ENCODE measurements at places on chromosomes 3 and 15. TPM values are rescaled to one million over a fixed set of nuclear protein-coding genes. Genes with fewer than 3 reads are reported as not detected.
A peak's percentile ranks its signal among the peaks of the same experiment; 100 is the strongest.

The SLC22A13 gene
- not detected for total RNA-seq

The SLC12A1 gene
- total RNA-seq = not detected

The BCHE gene
- total RNA-seq = 1.1 TPM

The GFM1 gene
- total RNA-seq = 20.8 TPM

The NR2E3 gene
- not detected for total RNA-seq

The EFHB gene
- 3.3 TPM for total RNA-seq

The MB21D2 gene
- 21.2 TPM for total RNA-seq

The PROS1 gene
- 4.3 TPM for total RNA-seq

The RETNLB gene
- total RNA-seq = not detected

The LRRC58 gene
- 21.0 TPM for total RNA-seq

The VPS13C gene
- 14.7 TPM for total RNA-seq

The CCDC13 gene
- total RNA-seq = 0.65 TPM

The SLITRK3 gene
- not detected for total RNA-seq

The DPPA2 gene
- not detected for total RNA-seq

The SLC22A14 gene
- not detected for total RNA-seq

GRCh38 chr3:339351-339750 is 142.8 kb downstream of the CHL1 start:
- no peak for DNase-seq

DNA sequence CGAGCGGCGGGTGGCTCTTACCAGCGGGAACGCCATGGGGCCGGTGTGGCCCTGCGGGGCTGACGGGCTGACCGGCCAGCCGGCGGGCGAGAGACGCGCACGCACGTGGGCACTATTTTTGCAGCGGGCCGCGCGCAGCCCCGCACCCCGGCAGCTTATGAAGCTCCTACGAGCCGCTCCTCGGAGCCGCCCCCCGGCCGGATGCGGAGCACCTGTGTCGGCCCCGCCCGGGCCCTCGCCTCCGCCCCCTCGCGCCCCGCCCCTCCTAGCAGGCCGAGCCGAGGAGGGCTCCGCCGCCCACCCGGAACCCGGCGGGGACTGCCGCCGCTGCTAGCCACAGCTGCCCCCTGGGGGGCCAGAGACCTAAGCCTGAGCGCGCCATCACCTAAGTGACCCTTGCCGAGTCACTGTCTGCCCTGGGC is 683 bp upstream of the CPEB1 start:
- no peak for DNase-seq

DNA sequence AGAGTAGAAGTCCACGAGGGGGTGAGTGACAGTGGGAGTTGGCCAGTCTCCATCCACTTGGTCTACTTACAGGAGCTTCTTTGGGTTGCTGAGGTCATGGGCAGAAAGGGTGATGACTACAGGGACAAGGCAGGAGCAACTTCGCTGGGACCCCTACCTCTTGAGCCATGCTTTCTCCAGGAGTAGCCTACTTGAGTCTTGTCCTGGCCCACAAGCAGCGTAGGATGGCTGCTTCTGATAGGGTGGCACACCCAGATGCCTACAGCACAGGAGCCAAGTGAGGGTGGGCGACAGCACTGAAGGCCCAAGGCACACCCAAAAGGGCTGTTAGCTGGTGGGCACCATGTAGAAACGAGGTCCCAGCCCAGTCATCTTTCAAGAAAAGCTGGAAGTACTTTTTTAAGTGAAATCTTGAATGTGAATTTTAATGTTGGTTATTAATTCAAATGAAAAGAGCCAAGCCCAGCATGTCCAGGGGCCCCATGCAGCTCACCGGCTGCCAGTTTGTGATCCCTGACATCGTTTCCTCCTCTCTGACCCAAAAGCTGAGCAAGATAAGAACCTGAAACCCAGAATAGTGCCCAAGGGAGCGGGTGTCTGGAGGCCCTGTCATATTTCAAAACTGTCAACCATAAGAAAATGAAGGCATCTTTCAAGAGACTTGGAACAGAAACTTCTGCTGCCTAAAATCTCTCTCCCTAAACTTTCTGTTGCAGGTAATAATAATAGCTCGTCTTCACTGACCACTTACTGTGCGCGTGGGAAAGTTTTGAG is 2.2 kb upstream of the CPEB1 start:
- DNase-seq = no peak

DNA sequence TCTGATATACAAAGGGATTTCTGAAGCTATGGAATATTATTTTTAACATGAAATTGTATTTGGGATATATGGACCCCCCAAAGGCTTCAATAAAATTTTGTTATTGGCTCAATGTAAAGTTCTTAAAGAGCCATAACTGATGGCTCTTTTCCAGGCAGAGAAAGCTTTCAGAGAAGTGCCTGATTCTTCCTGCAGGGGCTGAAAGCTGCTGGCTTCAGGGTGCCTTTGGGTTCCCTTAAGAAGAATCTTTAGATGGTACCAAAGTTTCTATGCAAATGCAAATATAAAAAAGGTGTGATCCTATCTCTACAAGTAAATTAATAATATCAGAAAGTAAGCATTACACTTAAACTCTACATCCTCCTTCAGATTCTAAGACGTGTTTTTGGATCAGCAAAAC is 72.6 kb downstream of the NR2F2 start:
- no peak for DNase-seq

- DNase-seq = no peak
Measured at GRCh38 chr3:156749244-156749643, 74.9 kb downstream of the TIPARP start.

DNA sequence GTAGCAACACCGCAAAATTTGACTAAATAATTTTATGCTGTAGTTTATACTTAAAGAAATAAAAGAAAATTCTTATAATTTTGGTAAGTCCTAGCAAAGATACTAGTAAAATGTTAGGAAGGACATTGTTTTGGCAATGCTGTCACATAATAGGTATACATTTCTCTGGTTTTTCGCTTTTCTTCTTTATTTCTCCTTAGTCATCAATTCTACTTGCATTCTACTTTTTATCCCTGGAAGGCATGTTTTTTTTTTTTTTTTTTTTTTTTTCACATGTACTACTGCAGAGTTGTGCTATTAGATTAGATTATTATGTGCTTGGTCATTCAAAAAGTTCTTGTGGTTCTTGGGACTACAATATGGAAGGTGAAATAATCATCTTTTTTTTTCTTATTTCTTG is 1421.2 kb downstream of the SI start:
- no peak for DNase-seq

GRCh38 chr3:146803745-146804144 is 198.6 kb upstream of the PLSCR5 start:
- no peak for DNase-seq

GRCh38 chr3:70006089-70006488 is 6.6 kb downstream of the SAMMSON start:
- no peak for DNase-seq

- DNase-seq = peak; percentile 19
Measured at GRCh38 chr3:167110901-167111300, 269.2 kb downstream of the ZBBX start.

DNA sequence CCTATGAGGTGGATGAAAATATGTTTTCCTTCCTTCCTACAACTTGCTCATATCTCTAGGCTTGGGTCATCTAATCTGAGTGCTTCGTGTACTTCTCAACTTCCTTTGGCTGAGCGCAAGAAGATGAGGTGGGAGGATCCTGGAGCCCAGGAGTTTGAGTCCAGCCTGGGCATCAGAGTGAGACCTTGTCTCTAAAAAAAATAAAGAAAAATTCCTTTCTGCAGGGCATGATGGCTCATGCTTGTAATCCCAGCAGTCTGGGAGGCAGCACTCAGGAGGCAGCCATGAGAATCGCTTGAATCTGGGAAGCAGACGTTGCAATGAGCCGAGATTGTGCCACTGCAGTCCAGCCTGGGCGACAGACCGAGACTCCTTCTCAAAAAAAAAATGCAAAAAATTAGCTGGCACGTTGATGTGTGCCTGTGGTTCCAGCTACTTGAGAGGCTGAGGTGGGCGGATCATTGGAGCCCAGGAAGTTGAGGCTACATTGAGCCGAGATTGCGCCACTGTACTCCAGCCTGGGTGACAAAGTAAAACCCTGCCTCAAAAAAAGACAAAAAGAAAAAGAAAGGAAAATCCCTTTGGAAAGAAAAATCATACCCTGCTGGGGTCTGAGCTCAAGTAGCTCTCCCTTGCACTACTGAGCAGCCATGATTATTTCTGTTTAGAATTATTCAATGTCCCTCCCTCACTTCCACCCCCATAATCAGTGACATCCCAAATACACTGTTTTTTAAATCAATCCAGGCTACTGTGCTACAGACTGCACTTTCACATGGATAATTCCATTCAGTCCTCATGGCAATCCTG is 28.0 kb upstream of the RAB11A start:
- DNase-seq = no peak

DNA sequence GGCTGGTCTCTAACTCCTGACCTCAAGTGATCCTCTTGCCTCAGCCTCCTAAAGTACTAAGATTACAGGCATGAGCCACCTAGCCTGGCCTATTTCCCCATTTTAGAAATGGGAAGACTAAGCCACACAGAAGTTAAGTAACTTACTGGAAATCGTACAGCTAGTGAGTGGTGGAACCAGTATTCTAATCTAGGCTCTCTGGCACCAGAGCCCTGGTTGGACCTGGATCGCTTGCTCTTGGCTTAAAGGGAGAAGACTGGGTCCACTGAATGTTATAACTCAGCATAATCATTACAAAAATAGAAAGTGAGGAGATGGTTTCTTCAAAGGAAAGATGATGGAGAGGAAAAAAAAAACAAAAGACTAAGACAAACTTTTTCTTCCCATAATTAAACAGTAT is 37.4 kb upstream of the CNTN3 start:
- no peak for DNase-seq

Measured in epithelial cell of proximal tubule (primary cell).